ENCODE measurements at places on chromosomes 3 and 15.

- no peak for DNase-seq
These were observed 40.4 kb downstream of the SH3GL3 start for GRCh38 chr15:83487519-83487918.

DNA sequence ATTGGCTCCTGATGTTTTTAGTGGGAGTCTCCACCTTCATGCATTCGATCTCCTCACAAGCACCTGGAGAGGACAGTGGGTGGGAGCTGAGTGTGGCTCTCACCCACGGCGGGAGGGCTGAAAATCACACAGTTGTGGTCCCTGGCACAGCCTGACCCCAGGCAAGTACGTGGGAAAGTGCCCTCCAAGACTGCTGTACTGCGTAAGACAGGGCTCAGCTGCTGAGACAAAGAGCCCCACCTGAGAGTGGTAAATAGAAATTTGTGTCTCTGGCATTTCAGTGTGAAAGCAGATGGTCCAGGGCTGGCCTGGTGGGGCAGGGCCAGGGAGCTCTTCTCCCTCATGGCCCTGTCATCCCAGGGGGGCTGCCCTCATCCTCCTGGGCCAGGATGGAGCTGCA is 77.4 kb upstream of the IQSEC1 start:
- DNase-seq: peak; percentile 37

DNA sequence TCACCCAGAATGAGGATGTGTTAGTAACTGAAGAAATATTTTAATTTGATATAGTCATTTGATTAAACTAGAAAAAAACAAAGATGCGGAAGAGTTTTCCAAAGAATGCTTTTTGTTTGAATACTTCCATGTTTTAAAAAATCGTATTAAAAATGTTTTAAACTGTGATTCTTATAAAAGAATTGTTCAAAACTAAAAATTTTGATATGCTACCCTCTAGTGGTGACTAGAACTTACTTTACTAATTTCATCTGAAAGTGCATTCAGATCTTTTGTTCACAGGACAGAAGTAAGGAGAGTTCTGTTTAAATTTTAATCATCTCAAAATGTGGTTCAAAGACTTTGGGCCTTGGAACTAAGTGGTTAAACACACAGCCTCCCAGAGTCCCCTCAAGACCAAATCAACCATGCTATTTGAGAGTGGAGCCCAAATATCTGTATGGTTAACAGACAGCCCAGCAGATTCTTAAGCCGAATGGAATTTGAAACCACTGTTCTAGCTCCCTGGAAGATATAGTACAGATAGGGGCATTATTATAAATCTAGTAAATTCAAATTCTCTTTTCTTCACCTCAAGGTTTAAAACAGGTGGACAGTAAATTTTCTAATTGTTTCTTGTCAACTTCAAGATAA is 45.2 kb upstream of the SYNPR start:
- DNase-seq: no peak

- DNase-seq: peak; percentile 77
These were observed 922 bp downstream of the RAB11A start for GRCh38 chr15:65869954-65870871.

GRCh38 chr3:153087595-153088566 is 74.1 kb upstream of the RAP2B start:
- DNase-seq: no peak

DNA sequence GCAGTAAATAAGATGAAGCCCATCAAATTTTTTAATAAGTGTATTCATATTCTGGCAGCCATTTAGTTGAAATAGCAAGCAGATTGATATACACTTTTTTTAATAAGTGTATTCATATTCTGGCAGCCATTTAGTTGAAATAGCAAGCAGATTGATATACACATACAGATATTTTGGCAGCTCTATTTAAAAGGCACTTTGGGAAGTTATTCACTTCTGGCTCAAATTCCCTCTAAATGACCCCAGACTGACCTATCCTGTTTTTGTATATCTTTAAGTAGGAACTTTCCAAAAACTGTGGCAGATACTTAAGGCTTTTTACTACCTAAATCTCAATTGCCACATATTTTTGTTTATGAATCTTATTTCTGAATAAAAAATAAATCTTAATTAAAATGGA is 122.3 kb downstream of the PLD1 start:
- DNase-seq: no peak

DNA sequence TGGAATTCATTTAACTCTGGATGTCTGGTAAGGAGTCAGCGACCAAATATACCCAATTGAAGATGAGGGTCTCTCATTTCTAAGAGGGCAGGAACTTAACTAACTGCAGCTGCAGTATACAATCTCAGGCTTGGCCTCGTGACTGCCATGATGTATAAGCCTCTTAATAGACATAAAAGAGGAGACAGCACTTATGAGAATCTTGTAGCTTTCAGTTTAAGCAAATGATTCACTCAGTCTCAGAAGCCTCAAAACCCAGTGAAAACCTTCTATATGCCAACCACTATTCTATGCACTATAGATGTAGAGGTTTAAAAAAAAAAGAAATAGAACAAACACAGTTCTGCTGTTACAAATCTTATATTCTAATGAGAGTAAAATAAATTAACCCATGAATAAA is 513.9 kb downstream of the TBL1XR1 start:
- DNase-seq: no peak

GRCh38 chr3:126431103-126431534 is 36.4 kb downstream of the CFAP100 start:
- DNase-seq: peak; percentile 29

DNA sequence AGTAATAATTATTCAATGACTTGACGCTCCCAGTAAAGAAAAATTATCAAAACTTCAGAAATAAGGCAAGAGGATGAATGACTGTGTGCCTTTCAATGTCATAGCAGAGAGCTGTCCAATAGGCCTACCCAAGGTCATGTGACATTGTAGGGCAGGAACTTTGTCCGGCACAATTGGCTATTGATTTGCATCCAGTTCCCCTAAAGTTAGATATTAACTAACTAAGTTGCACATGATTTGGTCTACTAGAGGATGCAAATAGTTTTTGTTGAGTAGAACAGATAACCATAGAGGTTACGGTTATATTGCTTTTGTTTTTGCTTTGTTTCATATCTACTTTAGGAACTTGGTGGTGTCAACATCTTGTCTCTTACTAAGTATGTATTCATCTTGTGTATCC is 127.9 kb upstream of the PFN2 start:
- DNase-seq: no peak

GRCh38 chr3:184500344-184500923 is 61.2 kb upstream of the EPHB3 start:
- no peak for DNase-seq

GRCh38 chr3:177835917-177836316 is 638.6 kb upstream of the TBL1XR1 start:
- peak; percentile 69 for DNase-seq

DNA sequence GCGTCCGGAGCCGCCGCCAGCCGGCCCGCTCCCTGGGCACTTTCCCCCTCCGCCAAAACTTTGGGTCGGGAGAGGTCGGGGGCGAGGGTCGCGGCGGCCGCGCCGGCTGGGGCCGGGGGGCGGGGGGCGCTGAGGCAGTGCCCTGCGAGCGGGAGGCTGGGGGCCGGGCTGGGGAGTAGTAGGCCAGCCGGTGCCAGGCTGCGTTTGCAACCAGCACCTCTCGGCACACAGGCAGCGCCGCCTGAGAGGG is 452 bp downstream of the BBX start:
- DNase-seq: no peak

DNA sequence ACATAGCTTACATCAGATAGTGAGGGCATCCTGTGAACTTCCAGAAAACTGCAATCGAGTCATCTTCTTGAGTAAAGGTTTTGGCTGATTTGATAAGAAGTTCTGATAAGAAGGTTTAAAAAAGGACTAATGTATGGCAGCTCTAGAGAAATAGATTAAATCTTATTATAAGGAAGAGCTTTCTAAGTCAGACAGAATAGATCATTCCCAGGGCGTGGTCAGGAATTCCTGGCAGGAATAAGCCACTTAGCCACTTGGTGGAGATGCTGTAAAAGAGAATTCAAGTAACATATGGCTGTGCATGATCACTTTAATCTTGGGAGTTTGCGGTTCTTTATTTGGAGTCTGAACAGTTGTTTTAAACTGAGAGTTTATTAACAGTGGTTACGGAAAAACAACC is 17.4 kb downstream of the PGBD4 start:
- DNase-seq: no peak

DNA sequence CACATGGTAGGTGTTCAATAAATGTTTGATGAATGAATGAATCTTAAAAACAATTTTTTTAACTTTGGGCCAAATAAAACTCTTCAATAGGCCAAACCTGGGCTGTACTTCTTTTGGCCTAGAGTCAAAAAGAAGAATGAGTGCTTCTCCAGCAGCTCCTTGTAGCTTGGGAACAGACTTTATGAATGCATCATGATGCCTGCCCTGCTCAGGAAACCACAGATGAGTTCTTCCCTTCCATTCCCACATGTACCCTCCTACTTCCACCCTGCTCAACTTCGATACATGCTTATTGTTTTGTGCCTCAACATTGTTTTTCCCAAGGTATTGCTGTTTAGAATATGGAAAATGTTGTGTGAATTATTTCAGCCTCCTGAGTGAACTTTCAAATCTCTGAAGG is 87.0 kb downstream of the FILIP1L start:
- DNase-seq: no peak

DNA sequence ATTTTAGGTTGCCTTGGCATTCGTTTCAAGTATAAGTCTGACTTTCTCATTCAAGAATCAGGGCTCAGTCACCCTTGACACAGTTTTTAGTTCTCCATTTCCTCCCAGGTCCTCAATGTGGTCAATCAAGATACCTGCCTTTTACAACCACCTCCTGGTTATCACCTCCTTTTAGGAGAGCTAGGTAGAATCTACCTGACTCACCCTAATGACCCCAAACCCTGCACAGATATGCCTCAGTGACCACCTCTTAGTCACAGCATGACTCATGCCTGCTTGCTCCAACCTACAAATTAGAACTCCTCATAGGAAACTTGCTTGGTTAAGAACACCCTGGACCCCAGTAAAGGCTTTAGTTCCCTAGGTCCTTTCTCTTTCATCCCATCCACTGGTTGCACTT is 22.5 kb downstream of the DMXL2 start:
- DNase-seq: peak; percentile 83

DNA sequence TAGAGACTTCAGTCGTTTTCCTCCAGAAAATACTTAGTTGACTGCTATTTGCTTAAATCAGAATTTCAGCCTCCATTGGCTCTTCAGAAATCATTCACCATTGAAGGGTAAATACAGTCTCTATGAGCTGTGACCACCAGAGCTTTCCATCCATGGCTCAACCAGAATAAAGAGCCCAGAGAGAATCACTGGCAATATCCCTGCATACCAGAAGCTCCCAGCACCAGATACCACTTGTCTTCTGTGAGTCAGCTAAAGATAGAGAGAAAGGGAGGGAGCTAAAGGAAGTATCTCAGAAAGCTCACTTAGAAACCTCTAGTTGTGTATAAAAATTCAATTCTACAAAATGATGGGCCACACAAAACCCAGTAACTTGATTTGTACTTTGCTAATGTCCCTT is 115.2 kb upstream of the TMCO5A start:
- no peak for DNase-seq

GRCh38 chr3:167653155-167653554 is 587 bp downstream of the WDR49 start:
- DNase-seq: no peak

GRCh38 chr15:34699968-34700640 is 54.7 kb downstream of the GJD2 start:
- no peak for DNase-seq

- no peak for DNase-seq
These were observed 10.2 kb downstream of the BDH1 start for GRCh38 chr3:197545571-197545970.

DNA sequence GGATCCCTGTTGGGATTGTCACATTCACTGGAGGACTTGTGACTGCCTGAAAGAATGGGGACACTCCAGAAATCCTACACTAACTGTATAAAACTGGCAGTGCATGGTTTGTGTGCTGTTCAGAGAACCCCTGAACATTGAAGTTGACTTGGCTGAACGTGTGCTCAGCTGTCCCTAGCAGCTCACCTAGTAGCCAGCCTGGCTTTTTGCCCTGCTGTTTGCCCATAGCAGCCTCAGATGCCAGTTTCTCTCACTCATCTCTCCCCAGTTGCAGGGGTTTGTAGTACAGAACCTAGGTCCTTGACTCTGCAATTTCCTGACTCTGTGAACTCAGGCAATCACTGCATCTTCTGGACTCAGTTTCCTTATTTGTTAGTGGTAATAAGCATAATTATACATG is 63.0 kb downstream of the KCNAB1 start:
- DNase-seq: no peak

DNA sequence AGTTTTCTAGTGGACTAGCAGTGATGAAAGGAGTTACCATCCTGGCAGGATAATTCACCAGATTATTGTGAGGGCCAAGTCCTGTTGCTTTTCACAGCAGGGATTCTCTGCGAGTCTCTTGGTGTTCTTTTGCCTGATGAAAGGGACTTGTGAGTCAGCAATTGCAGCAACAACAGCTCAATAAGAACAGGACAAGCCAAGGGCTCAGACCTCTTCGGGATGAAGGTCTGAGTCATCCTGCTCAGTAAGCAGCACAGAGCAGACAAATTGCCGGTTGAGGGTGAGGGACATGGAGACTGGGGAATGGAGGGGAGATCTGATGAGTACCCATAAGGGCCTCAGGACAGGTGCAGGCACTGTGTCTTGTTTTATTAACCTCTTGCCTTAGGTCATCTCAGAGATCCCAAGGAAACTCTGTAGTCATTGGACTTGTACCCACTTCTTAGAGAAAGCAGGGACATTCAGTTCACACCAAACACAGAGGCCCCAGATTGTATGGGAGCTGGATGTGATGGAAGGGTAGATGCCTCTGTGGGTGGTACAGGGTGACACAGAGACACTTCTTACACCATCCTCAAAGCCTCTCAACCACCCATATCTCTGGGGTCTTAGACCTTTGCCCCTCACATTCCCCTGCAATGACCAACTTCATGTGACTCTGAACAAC is 173.8 kb upstream of the TLE3 start:
- DNase-seq: peak; percentile 95

GRCh38 chr3:43866529-43867353 is 176.0 kb downstream of the ABHD5 start:
- peak; percentile 48 for DNase-seq

- DNase-seq: no peak
These were observed 1178.1 kb upstream of the GBE1 start for GRCh38 chr3:82939491-82940097.
